ENCODE measurements at places on chromosomes 13 and 19.

DNA sequence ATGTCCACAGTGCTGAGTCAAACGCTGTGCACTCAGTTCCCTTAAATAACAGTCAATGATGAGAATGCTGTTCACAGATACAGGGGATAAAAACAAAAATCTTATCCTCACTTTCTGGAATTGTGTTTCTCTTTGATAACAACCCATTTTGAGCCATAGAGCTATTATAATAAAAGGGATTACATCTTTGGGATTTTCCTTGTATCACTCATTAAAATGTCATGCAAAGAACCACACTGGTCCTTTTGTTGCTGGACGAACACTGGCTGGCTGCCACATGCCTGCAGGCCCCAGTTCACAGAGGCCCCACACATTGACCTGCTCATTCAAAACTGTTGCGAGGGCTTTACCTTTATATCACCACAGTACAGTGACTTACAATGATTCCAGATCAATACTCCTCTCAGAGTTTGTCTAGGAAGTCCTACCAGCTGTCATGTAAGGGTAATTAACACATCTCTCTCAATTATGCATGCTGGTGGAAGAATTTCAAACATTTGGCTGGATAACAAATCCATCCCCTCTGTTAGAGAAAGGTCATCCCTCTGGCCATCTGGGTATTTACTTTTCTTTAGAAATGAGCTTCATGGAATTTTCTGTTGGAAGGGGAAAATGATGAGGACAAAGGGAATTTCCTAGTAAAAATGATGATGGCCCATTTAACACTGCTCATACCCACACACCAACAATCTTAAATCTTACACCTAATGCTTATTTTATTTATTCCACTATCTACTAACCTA is 85.9 kb downstream of the MBNL2 start:
- no peaks in the 10 kb centered on the region for H3K27me3 ChIP-seq
- no peaks in the 10 kb centered on the region for H3K36me3 ChIP-seq
- H3K4me1 ChIP-seq: no peaks in the 10 kb centered on the region
- no peak for DNase-seq

GRCh38 chr19:42023121-42023942 is 29.3 kb upstream of the ATP1A3 start:
- no peak overlapping the region for H3K4me3 ChIP-seq
- H3K27me3 ChIP-seq: no peaks in the 10 kb centered on the region
- H3K27ac ChIP-seq: no peak overlapping the region
- no peak for DNase-seq

DNA sequence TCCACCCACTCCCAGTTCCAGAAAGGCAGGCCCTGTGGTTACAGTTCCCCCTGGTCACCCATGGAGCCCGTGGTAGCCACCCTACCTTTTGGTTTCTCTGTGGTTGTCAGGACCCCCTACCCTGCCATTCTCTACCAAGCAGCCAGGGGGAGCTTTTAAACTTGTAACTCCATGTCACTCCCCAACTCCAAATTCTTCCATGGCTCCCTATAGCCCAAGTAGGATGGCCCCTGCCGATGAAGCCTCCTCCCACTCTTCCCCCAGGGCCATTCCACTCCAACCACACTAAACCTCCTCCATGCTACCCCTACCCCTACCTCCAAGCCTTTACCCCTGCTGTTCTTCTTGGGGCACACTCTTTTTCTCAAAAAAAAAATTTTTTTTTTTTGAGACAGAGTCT is 2.2 kb downstream of the S1PR2 start:
- peaks cover 14% of the 10 kb centered on the region for H3K36me3 ChIP-seq
- peaks cover 8% of the 10 kb centered on the region for H3K4me1 ChIP-seq
- no peak overlapping the region for H3K4me3 ChIP-seq
- no peak for DNase-seq

- peaks cover 24% of the 10 kb centered on the region for H3K4me1 ChIP-seq
- no peaks in the 10 kb centered on the region for H3K27me3 ChIP-seq
- peak; percentile 39 for DNase-seq
- H3K36me3 ChIP-seq: peaks cover 12% of the 10 kb centered on the region
- H3K27ac ChIP-seq: peak overlapping the region; percentile 100
- peak overlapping the region; percentile 82 for H3K4me3 ChIP-seq
Measured at GRCh38 chr19:39411081-39411831, 1.2 kb upstream of the PLEKHG2 start.

DNA sequence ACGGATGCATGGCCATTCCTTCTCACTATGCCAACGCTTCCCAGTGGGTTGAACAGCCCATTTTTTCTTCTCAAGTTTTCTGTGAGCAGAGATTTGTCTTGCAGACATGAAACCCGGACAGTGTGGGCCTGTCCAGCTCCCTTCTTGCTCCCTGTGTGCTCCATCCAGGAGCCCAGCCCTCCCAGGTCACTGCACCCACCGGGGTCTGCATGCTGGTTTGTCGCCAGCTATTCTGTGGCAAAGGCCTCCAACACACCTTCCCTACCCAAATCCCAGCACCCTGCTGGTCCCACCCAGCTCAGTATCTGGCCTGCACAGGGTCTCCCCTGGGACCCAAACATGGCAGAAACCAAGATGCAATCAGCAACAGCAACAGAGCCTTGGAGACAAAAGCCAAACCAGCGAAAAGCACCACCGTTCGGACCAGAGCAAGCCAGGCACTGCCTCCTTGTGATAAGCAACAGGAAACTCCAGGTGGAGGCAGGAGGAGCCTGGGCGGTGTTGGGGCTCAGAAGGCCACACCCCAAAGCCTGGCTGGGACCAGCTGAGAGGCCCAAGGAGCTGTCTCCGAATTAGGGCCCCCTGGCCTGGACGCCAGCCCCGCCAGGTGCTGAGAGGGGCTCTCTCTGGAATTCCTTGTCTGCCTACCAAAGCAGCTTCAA is 12.2 kb upstream of the SPACA7 start:
- H3K27ac ChIP-seq: no peak overlapping the region
- no peaks in the 10 kb centered on the region for H3K4me1 ChIP-seq
- no peaks in the 10 kb centered on the region for H3K27me3 ChIP-seq
- no peak for DNase-seq
- H3K36me3 ChIP-seq: no peaks in the 10 kb centered on the region

- no peak overlapping the region for H3K27ac ChIP-seq
- no peak overlapping the region for H3K4me3 ChIP-seq
- no peaks in the 10 kb centered on the region for H3K27me3 ChIP-seq
- H3K4me1 ChIP-seq: no peaks in the 10 kb centered on the region
- no peak for DNase-seq
Measured at GRCh38 chr13:42807866-42808265, 26.5 kb downstream of the FAM216B start.

DNA sequence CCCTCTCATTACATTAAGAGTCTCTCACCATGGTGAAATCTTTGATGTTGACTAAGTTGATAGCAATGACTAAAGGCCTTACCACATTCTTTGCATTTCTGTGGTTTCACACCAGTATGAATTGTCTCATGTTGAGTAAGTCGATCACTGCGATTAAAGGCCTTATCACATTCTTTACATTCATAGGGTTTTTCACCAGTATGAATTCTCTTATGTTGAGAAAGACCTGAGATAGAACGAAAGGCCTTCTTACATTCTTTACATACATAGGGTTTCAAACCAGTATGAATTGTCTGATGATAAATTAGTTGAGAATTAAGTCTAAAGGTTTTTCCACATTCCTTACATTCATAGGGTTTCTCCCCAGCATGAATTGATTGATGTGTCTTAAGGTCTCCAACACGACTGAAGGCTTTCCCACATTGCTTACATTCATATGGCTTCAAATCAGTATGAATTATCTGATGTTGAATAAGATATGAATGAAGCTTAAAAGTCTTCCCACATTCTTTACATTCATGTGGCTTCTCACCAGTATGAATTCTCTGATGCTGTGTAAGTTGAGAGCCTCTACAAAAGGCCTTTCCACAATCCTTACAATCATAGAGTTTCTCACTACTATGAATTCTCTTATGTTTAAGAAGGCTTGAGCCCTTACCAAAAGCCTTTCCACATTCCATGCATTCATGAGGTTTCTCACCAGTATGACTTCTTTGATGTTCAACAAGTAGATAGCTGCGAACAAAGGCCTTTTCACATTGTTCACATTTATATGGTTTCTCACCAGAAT is 45.6 kb downstream of the ZNF283 start:
- no peaks in the 10 kb centered on the region for H3K4me1 ChIP-seq
- no peaks in the 10 kb centered on the region for H3K27me3 ChIP-seq
- H3K27ac ChIP-seq: no peak overlapping the region

DNA sequence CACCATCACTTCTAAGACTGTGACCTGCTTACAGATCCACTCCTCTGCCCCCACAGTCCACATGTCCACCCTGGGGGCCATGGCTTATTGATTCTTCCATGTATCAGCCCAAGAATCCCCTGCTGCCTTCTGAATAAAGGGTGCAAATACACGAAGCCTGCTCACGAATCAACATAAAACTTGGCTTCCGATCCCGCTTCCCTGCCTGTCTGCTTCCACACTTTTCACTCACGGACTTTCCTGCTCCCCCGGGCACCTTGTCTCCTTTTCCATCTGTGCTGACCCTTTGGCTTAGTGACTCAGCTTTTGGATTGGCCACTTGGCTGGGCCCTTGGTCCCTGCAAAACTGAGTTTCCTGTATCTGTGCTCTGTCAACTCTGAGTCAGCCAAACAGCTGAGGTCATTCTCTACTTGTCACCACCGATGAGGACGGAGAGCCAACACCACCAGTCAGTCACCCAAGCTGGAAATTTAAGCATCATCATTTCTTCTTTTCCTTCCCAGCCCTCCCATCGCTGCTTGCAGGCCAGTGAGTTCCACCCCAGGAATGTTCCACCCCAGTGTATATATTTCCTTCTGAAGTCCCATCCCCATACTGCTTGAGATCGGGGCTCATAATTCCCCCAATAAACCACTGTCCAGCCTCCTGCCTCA is 11.4 kb upstream of the USP12 start:
- H3K4me3 ChIP-seq: no peak overlapping the region
- no peaks in the 10 kb centered on the region for H3K4me1 ChIP-seq
- H3K36me3 ChIP-seq: no peaks in the 10 kb centered on the region
- no peak overlapping the region for H3K27ac ChIP-seq

- H3K4me3 ChIP-seq: peak overlapping the region; percentile 19
- peak overlapping the region; percentile 31 for H3K27ac ChIP-seq
- no peaks in the 10 kb centered on the region for H3K36me3 ChIP-seq
- DNase-seq: no peak
- H3K4me1 ChIP-seq: peaks cover 28% of the 10 kb centered on the region
Measured at GRCh38 chr19:40143612-40144011, 47.6 kb upstream of the MAP3K10 start.

- H3K27ac ChIP-seq: no peak overlapping the region
- H3K4me1 ChIP-seq: peaks cover 6% of the 10 kb centered on the region
- H3K4me3 ChIP-seq: no peak overlapping the region
- no peak for DNase-seq
- no peaks in the 10 kb centered on the region for H3K36me3 ChIP-seq
Measured at GRCh38 chr13:33289966-33290365, 4.4 kb upstream of the STARD13 start.

DNA sequence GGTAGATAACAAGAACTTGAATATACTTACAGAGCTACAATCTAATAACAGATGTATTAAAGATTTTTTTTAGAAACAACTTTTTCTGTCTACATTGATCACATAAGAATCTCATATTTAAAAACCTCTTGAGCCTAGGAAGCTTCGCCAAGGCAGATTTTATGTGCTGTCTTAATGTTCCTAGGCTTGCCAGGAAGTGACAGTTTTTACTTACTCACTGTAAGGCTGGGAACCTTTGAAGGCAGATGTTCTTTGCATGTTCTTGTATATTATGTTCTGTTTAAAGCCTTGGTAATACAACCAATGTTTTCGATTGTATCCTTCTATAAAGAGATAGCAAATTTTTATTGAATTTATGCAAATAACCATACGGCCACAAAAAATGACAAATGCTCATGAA is 492.7 kb downstream of the GPC5 start:
- no peak overlapping the region for H3K4me3 ChIP-seq
- DNase-seq: no peak
- no peaks in the 10 kb centered on the region for H3K27me3 ChIP-seq
- H3K27ac ChIP-seq: no peak overlapping the region
- no peaks in the 10 kb centered on the region for H3K36me3 ChIP-seq

DNA sequence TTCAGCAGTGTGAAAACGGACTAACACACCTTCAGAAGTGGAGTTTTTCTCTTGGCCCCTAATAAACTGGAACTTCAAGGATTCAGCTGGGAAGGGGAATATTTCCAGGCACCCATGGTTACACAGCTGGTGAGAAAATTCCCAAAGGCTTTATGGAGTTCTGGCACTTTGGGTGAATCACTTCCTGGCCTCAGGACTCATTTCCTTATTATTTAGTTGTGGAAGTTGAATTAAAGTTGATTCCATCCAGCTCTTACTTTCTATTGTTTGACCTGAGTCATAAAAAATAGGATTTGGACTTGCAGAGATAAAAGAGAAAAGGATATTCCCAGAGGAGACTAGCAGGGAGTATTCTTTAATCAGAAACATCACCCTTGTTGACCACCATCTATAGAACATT is 882.1 kb downstream of the UQCRFS1 start:
- H3K4me3 ChIP-seq: no peak overlapping the region
- H3K4me1 ChIP-seq: no peaks in the 10 kb centered on the region
- DNase-seq: no peak
- no peaks in the 10 kb centered on the region for H3K36me3 ChIP-seq
- no peaks in the 10 kb centered on the region for H3K27me3 ChIP-seq
- no peak overlapping the region for H3K27ac ChIP-seq

DNA sequence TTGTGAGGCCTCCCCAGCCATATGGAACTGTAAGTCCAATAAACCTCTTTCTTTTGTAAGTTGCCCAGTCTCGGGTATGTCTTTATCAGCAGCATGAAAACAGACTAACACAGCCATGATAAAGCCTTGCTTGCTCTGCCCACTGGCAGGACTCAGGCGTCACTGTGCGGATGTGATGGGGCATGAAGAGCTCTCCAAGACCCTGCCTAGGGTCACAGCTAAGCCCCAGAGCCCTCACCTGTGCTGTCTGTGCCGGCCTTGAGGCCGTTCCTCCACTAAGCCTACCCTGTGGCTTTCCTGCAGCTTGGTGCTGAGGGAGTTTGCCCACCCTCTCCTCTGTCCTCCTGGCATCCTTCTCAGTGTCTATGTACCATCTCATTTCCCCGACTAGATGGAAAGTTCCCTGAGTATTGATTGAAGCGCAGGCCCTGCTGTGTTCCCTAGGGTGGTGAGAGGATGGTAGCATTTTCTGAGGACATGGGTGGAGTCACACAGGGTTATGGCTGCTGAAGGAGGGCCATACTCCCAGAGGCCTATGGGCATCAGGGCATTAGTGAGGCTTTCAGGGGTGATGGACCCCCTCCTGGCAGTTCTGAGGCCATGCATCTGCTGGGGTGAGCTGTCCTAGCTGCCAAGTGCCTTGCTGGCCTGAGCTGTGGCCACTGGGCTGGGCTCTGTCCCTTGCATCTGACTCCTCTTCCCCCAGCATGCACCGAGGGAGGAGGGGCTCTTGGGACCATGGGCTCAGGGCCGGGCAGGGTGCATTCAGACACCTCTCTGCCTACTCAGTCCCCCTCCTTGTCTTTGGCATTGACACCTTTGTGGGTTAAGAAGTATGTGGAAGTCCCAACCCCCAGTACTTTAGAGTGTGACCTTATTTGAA is 75.3 kb downstream of the TEX29 start:
- H3K27ac ChIP-seq: no peak overlapping the region
- no peaks in the 10 kb centered on the region for H3K36me3 ChIP-seq
- no peak for DNase-seq
- no peaks in the 10 kb centered on the region for H3K27me3 ChIP-seq
- H3K4me1 ChIP-seq: no peaks in the 10 kb centered on the region

GRCh38 chr13:39468306-39468705 is 134.7 kb downstream of the LHFPL6 start:
- no peaks in the 10 kb centered on the region for H3K27me3 ChIP-seq
- H3K4me3 ChIP-seq: no peak overlapping the region
- H3K4me1 ChIP-seq: no peaks in the 10 kb centered on the region

Data from naive thymus-derived CD4-positive, alpha-beta T cell (primary cell).